ENCODE measurements at places on chromosomes 2 and 18.

- no peak for DNase-seq
These were observed 62.1 kb upstream of the SMIM21 start for GRCh38 chr18:75489493-75490190.

GRCh38 chr2:45390861-45391260 lies 220.2 kb downstream of the SRBD1 start:
- DNase-seq = no peak

- DNase-seq = no peak
These were observed 21.6 kb upstream of the SLC9A2 start for GRCh38 chr2:102597788-102598187.

- DNase-seq = no peak
These were observed 1229.0 kb upstream of the ZEB2 start for GRCh38 chr2:145748927-145749326.

- DNase-seq = no peak
These were observed 226.8 kb upstream of the LRRTM1 start for GRCh38 chr2:80531319-80531718.

GRCh38 chr18:7871560-7872456 lies 304.7 kb downstream of the PTPRM start:
- DNase-seq = no peak

- no peak for DNase-seq
These were observed 269.8 kb downstream of the KLHL29 start for GRCh38 chr2:23654756-23655155.

- no peak for DNase-seq
These were observed 271.4 kb upstream of the HDAC4 start for GRCh38 chr2:239671916-239672849.

DNA sequence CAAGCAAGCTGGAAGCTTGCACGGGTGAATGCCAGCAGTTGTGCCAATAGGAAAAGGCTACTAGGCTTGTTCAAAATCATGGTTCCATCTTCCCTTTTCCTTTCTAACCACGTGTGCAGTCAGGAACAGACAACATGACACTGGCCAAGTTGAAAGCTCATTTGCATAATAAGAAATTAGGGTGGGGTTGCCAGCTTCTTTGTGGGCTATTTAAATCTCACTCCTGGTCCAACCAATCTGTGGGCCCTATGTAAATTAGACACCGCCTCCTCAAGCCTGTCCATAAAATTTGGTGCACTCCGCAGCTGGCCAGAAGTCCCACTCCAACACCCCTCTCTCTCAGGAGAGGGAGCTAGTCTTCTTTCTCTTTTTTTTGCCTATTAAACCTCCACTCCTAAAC lies 1948.4 kb upstream of the PIK3C3 start:
- DNase-seq = no peak

DNA sequence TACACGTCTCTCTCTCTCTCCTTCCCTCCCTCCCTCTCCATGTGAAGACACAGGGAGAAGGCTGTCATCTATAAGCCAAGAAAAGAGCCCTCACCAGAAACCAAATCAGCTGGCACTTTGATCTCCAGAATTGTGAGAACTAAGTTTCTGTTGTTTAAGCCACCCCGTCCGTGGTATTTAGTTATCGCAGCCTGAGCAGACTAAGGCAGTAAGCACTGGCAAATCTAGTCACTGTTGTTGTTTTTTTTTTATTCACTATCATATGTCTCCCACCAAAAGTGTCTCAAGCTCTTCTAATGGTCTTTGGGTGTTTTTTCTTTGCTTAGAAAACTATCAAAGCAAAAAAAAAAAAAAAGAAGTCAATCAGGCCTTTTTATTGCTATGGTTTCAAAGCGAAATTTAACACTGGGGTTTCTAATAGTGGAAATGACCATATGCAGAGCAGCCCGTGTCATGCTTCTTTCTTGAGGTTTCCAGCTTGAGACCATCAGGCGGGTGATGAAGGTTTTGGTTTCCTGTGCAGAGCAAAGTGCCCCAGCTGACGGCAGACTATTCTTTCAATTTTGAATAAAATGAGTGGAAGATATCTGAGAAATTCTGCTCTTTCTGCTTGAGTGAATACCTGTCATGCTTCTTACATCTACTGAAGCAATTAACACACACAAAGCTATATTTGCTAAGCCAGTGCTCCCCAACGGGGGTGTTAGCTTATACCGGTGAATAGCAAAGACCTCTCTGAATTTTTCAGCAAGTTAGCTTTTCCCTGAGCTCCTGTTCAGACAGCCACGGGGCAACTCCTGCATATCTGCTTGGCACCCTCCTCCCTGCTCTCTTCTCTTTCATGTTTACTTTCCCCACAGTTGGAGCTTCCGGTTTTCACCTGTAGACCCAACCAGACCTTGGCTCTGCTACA lies 394.1 kb upstream of the ATP5MC3 start:
- DNase-seq = no peak

- no peak for DNase-seq
These were observed 20.5 kb upstream of the SLC35F5 start for GRCh38 chr2:113776949-113777348.

DNA sequence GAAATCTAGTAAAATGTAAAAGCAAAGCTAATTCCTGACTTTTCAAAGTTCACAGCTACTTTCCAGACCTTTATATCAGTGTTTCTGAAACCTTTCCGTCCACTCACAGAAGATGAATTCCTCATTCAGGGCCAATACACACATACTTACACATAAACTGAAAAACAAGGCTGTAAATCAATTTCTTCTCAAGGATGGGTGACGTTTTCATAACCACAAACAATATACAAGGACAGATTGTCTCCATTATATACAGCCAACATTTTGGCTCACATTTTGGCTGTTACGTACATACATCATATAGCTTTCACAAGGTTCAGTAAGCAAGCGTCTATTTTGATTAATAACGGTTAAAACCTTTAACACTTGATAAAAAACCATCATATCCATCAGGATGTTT lies 1.4 kb downstream of the RPRD1A start:
- DNase-seq = no peak

- DNase-seq = no peak
These were observed 102.6 kb downstream of the RTN4 start for GRCh38 chr2:54947646-54948045.

Measured in CD4-positive, alpha-beta T cell treated with Interleukin-6 for 4 hours (primary cell).